ENCODE measurements at places on chromosomes 5 and 9.

GRCh38 chr5:40679148-40679912 is 385 bp upstream of the PTGER4 start:
- peak; percentile 92 for DNase-seq

- DNase-seq, result no peak
Observed at GRCh38 chr5:73378070-73378469, 70.5 kb downstream of the FOXD1 start.

DNA sequence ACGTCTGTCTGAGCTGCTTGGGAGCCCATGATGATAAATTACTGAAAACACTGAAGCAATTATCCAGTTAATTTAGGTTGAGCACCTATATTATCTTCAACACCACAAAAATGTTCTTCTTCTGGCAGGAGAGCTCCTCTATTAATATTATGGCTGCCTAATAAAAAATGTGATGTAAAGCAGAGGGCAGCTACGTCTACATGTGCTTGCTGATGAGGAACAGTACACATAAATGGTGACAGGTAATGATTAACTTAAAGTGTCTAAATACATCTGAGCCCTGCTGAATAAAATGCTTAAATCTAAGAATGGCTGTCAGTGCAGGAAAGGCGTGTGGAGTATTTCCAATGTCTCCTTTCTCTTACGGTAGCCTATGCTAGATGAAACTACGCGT is 131.3 kb upstream of the NR3C1 start:
- no peak for DNase-seq

- no peak for DNase-seq
Observed at GRCh38 chr9:69211424-69212036, 37.5 kb downstream of the TJP2 start.

DNA sequence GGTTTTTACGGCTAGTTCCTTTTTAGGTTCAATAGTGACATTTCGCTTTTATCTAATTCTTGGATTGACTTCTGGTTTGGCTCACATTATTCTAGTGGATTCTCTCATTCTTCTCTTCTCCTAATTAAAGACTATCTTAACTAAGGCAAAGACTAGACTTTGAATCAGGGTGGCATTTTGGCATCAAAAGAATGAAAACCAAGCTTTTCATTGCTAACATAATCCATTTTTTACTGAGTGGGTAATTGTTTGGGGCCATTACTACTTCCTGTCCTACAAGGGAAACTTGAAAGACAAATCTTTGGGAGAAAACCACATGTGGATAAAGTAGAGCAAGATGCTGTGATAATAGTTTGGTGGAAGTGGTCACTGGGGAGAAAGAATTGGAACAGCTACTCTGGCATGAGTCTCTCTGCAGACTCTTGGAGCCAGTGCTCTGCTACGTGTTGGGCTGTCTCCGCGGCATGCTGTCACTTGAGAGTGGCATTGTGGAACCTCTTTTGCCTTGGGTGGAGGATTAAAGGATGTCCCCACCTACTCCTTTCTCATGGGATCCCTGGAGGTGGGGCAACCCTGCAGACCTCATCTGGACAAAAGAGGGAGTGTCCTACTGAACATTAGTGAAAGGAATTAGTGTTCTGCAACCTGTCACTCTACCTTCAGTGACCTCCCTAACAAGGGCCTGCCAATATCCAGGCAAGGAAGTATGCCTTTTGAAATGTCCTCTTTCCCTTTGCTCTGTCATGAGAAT is 280.4 kb downstream of the PSAT1 start:
- DNase-seq, result no peak

- DNase-seq, result no peak
Observed at GRCh38 chr9:135023088-135023785, 64.2 kb upstream of the OLFM1 start.

- no peak for DNase-seq
Observed at GRCh38 chr9:127215268-127216209, 49.0 kb upstream of the GARNL3 start.

DNA sequence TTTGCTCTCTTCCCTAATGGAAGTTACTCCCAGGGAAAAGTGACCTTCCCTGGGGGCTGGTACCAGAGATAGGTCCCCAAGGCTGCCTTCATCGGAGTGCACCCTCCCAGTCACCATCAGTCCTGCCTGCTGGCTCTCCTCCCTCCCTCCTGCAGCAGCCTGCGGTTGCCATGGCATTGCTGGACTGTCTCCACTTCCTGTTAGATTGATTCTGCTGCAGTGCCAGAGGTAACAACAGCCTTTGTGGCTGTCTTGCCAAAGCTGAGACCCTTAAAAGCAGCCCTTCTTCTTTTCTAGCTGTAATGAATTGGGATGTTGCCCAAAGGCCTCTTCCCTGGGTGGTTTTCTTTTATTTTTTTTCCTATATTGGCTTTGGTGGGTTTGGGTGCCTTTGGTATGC is 78.1 kb upstream of the PRLR start:
- no peak for DNase-seq

DNA sequence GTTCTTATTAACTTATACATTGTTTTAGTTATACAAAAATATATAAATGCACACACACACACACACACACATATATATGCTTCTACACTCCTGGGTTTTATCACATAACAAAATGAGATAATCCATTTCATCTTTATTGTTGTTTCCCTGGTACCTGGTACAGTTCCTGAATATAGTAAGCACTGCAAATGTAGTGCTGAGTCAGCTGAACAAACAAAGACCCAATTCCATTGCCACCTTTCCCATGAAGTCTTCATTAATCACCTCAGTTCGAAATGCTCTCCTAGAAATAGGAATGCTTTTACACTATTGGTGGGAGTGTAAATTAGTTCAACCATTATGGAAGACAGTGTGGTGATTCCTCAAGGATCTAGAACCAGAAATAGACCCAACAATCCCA is 13.4 kb upstream of the PTAR1 start:
- DNase-seq, result no peak

Measured in AG08395 (cell line).